ENCODE measurements at places on chromosomes 3 and 15.

DNA sequence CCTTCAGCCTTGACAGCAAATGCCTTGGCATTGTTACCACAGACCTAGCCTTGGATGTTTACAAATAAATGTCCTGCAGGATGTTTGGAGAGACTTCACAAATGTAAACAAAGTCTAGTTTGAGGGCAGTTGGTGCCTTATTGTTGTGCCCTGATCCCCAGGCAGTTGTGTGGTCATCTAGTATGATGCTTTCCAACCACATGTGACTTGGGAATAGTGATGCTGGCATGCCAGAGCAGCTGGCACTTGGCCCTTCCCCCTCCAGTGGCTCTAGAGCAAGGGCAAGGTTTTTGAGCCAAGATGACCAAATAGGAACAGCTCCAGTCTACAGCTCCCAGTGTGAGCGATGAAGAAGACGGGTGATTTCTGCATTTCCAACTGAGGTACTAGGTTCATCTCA, 258.2 kb downstream of the ADAMTS17 start:
- DNase-seq, result no peak

GRCh38 chr3:72155391-72156064, 370.6 kb upstream of the PROK2 start:
- DNase-seq, result no peak

GRCh38 chr3:171172070-171172469, 145.6 kb upstream of the SLC2A2 start:
- DNase-seq, result no peak

GRCh38 chr15:98387866-98388265, 260.5 kb upstream of the IGF1R start:
- DNase-seq, result no peak

- DNase-seq, result no peak
Observed at GRCh38 chr3:18092726-18093125, 332.4 kb downstream of the SATB1 start.

DNA sequence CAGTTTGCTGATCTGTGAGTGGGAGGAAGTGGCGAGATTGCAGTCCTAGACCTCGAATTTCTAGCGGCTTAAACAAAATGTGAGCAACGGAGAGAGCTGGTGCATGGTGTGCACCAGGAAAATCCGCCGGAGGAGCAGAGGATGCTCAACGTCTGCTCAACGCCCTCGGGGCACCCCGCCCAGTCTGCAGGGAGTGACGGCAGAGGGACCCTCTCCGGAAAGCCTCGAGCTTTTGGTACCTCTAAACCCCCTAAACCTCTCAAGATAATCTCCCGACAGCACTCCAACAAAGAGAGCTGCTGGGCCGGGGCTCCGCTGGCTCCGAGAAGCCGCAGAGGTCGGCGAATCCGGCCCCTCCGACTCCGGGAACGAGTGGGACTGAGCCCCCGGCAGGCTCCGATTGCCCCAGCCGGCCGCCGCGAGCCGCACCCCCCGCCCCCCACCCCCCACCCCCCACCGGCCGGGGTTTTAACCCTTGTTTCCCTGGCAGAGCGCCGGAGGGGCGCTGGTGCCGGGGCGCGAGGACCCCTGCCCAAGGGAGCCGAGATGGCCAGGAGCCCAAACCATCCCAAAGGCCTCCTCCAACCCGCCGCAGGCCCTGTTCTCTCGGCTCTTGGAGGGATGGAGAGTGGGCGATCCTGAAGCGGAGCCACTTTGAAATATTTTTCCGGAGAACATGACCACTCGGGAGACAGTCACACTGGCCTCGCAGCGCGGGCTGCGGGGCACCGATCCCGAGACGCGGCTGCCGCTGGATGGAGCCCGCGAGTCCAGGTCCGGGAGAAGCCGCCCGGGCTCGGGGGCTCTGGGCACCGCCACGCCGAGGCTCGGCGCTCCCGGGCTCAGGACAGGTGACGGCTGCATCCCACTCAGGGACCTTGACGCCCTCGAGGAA, 1.5 kb downstream of the MEGF11 start:
- DNase-seq, result no peak

- no peak for DNase-seq
Observed at GRCh38 chr3:161212906-161213305, 8.2 kb upstream of the NMD3 start.

- DNase-seq, result no peak
Observed at GRCh38 chr15:89400116-89400781, 65.6 kb upstream of the POLG start.

GRCh38 chr3:78659386-78659987, 1108.3 kb downstream of the ROBO1 start:
- DNase-seq, result no peak

DNA sequence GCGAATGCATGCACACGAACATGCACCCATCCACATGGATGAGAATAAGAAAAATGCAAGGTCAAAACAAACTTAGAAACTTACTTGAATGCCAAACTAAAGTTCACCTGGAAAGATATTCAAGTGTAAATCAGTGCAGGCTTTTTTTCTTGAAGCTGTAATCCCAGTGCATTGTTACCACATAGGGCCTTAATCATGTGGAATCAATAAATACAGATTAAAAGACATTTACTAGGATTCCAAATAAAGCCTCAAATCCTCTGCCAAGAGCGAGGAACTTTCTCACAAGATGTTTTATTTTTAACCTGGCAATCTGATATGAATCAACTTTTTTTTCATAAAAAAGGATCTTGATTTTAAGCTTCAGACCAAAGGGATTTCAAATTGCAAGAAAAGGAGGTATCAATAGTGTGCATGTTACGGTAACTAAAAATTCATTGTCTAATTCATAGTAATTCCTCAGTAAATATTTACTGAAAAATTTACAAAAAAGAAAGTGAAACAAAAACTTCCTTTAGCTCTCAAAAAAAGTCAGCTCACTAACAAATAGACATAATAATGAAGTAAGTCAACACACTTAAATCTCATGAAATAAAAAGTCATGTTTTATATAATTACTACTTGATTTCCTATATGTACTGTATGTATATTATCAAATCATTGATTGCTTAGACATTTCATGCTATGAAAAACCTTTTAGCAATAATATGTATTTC, 978.6 kb downstream of the PLOD2 start:
- DNase-seq, result no peak

DNA sequence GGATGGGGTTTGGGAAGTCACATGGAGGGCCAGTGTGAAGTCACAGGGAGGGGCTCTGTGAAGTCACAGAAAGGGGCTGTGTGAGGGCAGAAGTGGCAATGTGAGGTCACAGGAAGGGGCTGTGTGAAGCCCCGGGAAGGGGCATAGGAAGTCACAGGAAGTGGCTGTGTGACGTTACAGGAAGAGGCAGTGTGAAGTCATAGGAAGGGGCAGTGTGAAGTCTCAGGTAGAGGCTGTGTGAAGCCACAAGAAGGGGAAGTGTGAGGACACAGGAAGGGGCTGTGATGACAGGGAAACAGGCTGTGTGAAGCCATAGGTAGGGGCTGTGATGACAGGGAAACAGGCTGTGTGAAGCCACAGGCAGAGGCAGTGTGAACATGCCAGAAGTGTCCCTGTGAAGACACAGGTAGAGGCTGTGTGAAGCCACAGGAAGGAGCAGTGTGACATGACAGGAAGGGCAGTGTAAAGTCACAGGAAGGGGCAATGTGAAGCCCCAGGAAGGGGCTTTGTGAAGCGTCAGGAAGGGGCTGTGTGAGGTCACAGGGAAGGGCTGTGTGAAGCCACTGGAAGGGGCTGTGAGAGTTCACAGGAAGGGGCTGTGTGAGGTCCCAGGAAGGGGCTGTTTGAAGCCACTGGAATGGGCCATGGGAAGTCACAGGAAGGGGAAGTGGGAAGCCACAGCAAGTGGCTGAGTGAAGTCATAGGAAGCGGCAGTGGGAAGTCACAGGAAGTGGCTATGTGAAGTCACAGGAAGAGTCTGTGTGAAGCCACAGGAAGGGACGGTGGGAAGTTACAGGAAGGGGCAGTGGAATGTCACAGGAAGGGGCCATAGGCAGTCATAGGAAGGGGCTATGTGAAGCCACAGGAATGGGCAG, 37.1 kb downstream of the GASK1A start:
- no peak for DNase-seq

DNA sequence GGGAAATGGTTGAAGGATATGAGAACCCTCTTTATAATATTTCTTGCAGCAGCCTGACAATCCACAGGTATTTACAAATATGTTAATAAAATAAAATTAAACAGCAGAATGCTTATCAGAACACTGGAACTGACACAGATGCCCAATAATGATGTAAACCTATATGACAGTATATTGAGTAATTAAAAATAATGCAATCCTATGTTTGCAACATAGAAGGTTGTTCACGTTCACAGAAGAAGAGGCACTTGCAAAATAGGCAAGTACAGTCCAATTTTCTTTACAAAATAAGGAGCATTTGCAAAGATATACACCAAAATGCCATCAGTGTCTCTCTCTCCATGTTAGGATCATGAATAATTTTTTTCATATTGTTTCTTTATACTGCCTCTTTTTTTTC, 397.0 kb upstream of the WNT5A start:
- DNase-seq, result no peak

DNA sequence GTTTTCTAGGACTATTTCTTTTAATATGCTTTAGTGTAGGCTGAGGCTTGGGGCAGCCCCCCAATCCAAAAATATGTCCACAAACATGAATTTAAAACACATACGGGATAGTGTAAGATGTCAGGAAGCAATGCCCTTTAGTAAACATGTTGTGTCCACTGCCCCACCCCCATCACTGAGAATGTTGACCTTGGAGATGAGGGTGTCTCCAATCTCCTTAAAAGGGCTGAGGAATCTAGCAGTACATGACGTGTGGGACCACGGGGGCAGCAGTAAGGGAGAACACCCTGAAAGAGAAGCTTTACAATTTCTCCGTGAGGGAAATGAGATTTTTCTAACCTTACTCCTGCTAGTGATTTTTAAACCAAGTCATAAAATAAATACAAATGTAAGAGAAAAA, 84.7 kb downstream of the SQOR start:
- no peak for DNase-seq

DNA sequence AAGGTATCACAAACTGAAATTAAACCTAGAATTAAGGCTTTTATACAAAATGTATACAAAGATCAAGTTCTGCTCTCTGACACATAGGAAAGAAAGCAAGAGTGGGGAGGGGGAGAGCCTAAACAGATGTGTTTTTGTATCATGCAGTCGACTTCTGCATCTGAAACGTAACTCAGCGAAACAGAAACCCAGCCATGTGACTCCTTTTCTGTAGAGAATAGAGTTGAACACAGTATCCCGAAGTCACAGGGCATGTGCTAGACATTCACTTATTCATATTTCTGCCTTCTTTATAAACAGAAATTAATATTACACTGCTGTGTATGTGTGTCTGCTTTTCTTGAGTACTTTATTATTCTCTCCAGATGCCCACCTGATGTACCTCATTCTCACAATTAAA, 121.0 kb downstream of the PDZRN3 start:
- DNase-seq, result peak; percentile 64

DNA sequence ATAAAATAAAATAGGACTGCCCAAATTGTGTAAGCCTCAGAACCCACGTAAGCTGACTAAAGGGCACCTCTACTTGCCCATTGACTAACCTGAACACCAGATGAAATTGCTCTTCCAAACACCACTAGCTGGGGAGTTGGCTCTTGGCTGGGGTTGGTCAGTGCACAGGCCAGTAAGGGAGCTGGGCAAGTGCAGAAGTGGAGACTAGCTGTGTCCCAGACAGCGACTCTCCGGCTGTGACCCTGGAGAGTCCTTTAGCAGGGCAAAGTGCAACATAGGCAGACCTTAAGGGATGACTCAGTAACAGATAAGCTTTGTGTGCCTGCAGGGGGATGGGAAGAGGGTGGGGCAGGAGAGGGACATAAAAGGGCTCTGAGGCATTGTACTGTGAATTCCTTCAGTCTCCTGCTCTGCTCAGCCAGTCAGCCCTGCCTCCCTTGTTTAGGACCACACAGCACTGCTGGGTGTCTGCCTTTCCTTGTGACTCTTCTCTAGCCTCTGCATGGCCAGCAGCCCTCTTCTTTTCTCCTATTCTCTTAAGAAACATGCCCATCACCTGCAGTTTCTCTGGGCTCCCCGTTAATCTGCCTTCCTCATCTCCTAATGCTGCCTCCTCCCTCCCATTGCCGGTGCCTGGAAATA, 13.2 kb downstream of the NR1I2 start:
- DNase-seq, result peak; percentile 64

- peak; percentile 90 for DNase-seq
Observed at GRCh38 chr3:197599089-197599765, 43.5 kb upstream of the BDH1 start.

- no peak for DNase-seq
Observed at GRCh38 chr3:63429905-63430304, 151.8 kb downstream of the SYNPR start.

GRCh38 chr15:89329329-89330084, 5.1 kb downstream of the POLG start:
- no peak for DNase-seq

GRCh38 chr3:168066882-168067281, 28.8 kb downstream of the GOLIM4 start:
- DNase-seq, result no peak

GRCh38 chr15:61090386-61091288, 138.5 kb downstream of the RORA start:
- no peak for DNase-seq

GRCh38 chr3:197761784-197762183, 12.1 kb downstream of the FYTTD1 start:
- no peak for DNase-seq

GRCh38 chr3:98172621-98173020, 6.1 kb downstream of the OR5H15 start:
- DNase-seq, result peak; percentile 18

- DNase-seq, result no peak
Observed at GRCh38 chr3:21067031-21067813, 683.8 kb downstream of the ZNF385D start.

- no peak for DNase-seq
Observed at GRCh38 chr15:98646546-98647025, 1.8 kb upstream of the IGF1R start.

DNA sequence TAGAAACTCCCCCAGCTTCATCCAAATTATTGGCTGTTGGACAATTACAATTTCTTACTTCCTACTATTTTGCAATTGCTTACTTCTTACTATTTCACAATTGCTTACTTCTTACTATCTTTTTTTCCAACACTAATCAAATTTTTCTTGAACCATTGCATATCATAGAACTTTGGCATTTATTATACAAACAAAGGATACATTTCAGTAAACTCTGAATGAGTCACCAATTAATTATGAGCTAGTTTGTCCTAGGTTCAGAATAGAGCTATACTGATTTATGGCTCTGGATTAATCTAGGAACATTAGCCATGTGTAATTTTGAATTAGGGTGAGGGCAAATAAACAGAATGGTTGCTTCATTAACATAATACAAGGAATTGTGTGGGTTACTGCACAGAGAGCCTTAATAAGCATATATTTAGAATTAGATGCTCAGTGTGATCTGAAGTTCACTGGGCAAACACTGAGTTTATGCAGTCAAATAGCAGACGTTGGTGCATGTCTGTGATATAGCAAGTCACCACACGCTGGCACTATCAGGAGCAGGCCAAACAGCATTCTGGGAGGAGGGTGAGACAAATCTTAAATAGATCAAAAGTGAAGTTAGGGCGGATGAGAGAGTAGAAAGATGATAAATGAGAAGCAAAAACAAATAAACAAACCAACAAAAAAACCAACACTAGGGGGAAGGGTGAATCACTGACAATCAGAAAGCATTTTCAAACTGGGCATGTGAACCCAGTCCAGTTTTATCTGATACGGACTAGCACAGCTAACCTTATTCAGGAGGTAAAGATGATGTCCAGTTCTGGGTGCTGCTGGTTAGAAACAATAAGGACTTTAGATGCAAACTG, 21.5 kb downstream of the GABRR3 start:
- peak; percentile 90 for DNase-seq

GRCh38 chr3:51798411-51798963, 19.4 kb upstream of the IQCF6 start:
- no peak for DNase-seq
